ENCODE measurements at places on chromosomes 5 and 9.
A peak's percentile ranks its signal among the peaks of the same experiment; 100 is the strongest.

- no peak for DNase-seq
These were observed 134.2 kb downstream of the FBXO4 start for GRCh38 chr5:42059291-42059690.

DNA sequence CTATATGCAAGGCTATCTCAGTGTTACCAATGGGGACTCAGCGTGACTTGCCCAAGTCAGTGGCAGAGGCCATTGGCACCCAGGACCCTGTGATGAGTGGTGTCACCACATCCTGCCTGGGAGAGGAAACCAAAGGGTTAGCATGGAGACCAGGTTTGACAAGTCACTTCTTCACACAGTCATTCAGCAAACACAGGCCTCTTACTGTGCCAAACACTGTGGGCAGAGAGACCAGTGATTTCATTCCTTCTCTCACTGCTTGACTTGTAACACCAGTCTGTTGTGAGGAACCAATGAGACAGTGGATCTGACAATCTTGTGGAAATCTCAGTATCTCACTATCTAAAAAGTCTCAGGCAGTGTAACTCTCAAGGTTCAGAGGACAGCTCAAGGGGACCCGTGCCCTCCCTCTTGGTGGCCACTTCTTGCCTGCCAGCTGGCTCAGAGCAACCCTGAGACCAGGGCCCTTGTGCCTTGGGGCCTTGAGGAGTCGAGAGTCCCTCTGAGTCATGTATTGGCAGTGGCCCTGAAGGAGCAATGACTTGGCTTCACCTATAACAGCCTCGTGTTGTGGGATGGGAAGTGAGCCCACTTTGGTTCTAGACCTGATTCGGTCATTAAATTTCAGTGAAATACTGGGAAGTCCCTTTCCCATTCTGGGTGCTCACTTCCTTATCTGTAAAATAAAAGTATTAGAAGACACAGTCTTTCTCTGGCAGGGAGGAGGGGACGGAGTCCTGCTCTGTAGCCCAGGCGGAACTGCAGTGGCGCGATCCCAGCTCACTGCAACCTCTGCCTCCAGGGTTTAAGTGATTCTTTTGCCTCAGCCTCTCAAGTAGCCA is 1.6 kb downstream of the FABP6 start:
- DNase-seq = no peak

DNA sequence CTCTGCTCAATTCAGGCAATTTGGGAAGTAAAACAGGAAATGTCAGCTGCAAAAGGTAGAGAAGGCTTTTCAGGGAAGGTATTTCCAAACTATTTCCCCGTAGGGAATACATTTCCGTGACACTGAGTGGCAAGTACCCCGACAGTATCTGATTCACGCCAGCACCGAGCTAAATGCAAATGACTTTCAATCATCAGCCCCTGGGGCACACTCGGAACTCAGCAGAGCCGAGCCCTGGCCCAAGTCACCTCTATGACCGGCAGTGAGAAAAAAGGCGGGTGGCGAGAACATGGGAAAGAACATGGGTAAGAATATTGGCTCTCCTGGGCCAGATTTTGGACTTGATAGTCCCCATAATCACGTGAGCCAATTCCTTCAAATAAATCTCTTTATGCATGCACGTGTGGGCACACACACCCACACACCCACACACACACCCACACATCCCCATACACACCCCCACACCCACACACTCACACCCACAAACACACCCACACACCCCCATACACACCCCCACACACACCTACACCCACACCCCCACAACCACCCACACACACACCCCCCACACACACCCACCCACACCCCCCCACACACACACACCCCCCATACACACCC is 43.0 kb downstream of the COL23A1 start:
- no peak for DNase-seq

DNA sequence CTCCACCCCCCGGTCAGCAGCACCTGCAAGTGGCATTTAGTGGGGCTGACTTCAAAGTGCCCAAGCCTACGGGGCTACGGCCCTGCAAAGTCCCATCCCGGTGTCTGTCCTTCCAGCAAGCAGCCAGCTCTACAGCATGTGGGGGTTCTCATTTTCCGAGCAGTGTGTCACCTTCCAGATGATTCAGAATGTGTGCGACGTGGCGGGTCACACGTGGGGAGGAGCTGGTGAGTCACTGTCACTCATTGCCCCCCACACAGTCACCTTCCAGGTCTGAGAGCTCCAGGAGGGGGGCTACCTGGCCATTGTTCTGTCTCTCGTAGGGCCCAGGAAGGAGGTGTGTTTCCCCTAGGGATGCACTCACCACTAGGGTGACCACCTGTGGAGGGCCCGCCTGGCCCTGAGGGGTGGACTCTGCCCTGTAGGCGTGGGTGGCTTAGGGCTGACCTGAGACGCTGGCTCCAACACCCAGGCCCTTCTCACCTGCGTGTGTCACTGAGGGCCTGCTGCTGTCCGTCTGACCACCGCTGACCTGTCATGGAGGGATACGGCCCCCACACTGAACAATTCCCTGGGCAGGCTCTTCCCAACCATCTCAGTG is 70.2 kb downstream of the SEMA4D start:
- DNase-seq = no peak

GRCh38 chr5:7678030-7678429 is 172.9 kb downstream of the CFAP90 start:
- DNase-seq = no peak

GRCh38 chr5:181035991-181036815 is 3.9 kb upstream of the BTNL9 start:
- no peak for DNase-seq

GRCh38 chr5:33688066-33688465 is 203.7 kb downstream of the ADAMTS12 start:
- DNase-seq = no peak

- no peak for DNase-seq
These were observed 16.5 kb upstream of the SMIM32 start for GRCh38 chr5:136209346-136209910.

DNA sequence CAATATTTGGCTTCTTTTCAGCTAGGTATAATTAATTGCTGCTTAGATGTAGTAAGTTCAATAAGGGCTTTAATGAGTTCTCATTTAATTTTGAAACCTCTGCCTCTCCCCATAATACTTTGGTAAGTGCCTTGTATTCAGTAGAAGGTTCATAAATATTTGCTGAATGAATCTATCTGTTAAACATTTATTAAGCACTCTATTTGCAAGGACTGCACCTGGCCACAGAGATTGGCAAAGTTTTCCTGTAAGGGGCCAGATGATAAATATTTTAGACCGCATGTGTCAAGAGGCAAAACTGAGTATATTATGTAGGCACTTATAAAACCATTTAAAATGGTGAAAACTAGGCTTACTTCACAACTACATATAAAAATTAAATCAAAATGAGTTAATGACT is 19.0 kb upstream of the GNA14 start:
- DNase-seq = no peak

- peak; percentile 41 for DNase-seq
These were observed 1.9 kb downstream of the TTC16 start for GRCh38 chr9:127717766-127718165.

DNA sequence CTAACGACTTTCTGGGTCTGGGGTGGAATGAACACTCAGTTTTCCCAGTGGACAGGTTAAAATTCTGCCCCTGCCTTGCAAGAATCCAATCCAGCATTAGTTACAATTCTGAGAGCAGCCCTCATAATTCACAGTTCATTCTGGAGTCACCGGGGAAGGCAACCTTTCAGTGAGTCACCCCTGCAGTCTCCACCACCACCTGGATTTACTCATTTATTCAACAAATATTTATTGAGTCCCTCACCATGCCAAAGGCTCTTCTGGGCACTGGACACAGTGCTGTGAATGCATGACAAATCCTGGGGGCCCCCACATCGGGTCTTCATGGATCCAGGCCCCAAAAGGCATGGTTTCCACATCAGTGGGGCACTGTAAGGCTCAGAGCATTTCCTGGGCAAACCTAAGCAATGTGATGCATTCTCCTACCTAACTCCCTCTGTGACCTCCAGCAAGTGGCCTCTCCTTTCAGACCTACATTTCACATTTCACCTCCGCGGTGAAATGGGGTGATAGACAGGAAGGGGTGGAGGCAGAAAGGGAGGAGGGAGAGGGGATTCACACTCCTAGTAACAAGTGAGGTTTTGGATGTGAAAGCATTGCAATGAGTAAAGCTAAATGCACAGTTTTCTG is 6.4 kb upstream of the MSX2 start:
- DNase-seq = no peak

DNA sequence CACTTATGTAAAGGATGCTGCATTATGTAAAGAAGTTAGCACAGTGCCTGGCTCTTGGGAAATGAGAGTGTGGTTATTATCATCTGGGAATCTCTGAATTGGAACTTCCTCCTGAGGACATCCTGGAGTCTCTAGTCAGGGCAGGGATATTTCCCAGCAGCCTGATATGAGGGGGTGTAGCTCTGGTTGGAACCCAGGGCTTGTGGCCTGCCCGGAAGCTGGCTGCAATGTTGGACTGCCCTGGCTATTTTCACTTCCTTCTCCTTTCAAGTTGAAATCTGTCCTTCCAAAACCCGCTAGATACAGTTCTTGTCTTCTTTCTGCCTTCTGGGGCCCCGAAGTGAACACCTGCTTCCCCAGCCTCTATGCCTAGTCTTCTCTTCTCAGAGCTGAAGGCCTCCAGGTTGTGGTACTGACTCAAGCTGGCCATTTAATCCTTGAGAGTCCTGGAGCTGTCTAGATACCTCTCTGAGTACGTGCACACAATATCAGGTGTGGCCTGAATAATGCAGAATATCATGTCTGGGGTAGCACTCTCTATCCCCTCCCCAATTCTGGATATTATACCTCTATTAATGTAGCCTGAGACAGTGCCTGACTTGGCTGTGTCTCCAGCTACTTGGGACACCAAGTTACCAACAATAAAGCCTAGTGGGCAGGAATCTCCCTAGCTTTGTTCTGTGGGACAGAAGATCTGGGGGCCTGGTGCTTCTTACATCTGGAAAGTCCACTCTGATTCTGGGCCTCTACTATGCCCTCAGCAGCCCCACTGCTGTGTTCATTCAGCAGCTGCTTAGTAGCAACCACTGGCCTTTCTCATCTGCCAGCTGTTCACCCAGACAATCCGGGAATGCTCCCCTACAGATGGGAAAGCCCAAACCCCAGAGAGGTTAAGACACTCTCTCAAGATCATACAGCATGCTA is 45.0 kb downstream of the SLC6A7 start:
- DNase-seq = no peak

- DNase-seq = no peak
These were observed 240.5 kb upstream of the DAB2 start for GRCh38 chr5:39665328-39665727.

GRCh38 chr5:96054311-96055030 is 92.8 kb upstream of the ELL2 start:
- DNase-seq = no peak

DNA sequence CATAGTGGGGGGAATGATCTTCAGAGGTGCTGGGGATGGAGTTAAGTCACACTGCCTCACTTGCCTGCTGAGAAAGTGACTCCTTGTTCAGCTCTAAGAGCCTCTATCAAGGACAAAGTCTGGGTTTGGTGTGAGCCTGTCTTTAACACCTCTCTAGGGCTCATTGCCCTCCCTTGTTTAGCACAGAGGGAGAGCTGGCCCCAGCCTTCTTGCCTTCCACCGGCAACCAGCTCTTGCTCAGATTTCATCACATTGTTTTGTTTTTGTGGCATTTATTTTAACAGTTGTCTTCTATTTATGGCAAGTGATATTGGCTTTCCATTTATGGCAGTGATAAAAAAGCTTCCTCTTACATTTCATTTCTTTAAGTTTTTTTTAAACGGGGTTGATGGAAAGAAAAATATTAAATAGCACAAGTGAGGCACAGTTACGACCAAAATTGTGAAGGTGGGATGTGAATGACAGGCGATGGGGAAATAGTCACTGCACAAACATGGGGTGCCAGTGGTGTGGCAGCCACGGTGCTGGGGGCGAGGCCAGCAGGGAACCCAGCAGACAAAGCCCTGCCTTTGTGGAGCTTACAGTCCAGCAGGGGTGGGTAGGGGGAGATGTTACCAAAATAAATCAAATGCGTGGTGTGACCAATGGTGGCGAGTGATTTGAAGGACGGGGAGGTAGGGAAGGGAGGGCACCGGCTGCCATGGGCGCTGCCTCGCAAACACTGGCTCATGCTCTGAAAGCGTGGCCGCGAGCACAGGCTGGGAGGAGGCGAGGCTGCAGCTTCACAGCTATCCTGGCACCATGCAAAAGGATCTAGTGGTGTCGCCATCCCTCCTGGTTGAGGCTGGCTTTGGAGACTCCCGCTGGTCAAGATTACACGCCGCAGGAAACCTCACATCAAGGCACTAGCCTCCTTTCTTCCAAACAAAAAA is 21.2 kb upstream of the UNC5A start:
- DNase-seq = no peak

DNA sequence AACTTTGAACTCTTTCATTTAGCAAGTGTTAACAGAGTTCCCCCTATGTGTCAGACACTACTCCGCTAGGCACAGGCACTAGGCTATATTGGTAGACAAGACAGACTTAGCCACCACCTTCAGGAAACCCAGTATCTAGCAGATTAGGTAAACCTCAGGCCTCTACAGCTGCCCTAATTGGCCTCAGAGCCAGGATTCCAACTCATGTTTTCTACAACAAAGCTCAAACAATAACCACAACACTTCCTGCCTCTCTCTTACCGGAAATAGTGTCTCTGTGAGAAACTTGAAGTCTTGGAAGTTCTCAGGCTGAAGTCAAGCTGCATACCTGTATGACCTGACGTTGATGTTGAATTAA is 116.6 kb upstream of the SLC44A1 start:
- no peak for DNase-seq

DNA sequence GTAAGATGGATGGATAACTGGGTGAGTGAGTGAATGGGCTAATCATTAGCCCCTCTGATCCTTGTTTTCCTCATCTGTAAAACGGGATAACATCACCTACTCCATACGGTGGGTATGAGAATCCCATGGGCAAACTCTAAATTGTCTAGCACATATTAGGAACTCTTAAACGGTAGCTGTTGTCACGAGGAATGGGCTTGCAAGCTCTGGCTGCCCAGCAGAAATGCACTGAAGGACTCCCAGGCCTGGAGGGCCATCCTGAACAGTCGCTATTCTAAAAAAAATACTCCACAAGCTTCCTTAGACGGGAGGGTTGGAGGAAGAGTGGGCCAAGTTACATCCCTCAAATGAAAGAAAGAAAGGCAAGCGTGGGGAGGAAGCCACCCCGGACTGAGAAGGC is 711 bp upstream of the POU4F3 start:
- no peak for DNase-seq

DNA sequence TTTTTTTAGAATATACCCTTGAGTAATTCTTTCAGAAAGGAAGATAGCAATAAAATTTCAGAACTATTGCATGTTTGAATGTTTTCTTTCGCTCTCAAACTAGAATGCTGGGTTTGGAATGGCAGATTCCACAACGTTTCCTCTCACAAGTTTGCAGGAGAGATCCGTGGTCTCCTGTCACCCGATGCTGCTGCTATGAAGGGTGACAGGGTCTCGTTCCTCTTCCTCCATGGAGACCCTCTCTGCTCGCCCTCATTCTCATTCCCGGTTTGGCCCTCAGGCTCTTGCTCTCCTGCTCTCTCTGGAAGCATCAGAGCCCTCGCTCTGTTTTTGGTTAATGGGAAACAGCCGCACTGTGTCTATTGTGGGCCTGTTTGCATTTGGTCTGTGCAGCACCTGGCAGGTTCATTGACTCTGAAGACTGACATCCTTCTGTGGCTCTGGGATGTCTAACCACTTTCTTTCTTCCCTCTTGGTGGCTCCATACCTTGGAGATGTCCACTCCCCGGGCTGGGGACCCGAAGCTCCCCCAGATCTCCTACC is 12.6 kb upstream of the FAM163B start:
- no peak for DNase-seq

All from NCI-H2029 (cell line).